Peyer's patch (tissue), 4 donors: ENCODE measurements at places on chromosomes 5 and 9. TPM values are rescaled to one million over a fixed set of nuclear protein-coding genes. Genes with fewer than 3 reads are reported as not detected.

DNA sequence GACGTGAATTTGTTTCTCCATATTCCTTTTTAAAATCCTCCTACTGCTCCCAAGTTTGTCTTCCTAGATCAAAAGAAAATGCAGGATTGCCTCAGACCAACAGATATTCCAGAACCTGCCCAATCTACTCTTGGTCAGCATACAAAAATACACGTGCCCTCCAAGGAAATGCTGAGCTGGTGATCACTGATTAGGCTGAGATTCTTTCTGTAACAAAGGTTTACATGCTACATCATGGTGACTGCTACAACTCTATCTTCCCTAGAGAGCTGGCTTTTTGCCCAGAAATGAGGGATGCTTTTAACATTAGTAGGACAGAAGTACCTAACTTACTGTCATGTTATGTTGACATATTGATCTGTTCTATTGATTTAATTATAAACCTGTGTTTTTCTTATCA is 35.5 kb downstream of the OR2Y1 start:
- no peak overlapping the region for H3K4me3 ChIP-seq
- H3K27me3 ChIP-seq, result no peaks in the 10 kb centered on the region
- no peak overlapping the region for H3K27ac ChIP-seq
- no peak for DNase-seq

GRCh38 chr5:132294728-132295504 is 722 bp downstream of the SLC22A4 start:
- H3K27ac ChIP-seq, result peak overlapping the region; percentile 78
- H3K27me3 ChIP-seq, result no peaks in the 10 kb centered on the region
- peaks cover 10% of the 10 kb centered on the region for H3K4me1 ChIP-seq
- peak; percentile 88 for DNase-seq

GRCh38 chr5:94397508-94397907 is 220.9 kb downstream of the KIAA0825 start:
- H3K27ac ChIP-seq, result no peak overlapping the region
- DNase-seq, result no peak
- H3K4me3 ChIP-seq, result no peak overlapping the region
- H3K4me1 ChIP-seq, result no peaks in the 10 kb centered on the region
- no peaks in the 10 kb centered on the region for H3K36me3 ChIP-seq

Gene LHX6
- 0.53 TPM for total RNA-seq

Gene IER5L
- total RNA-seq, result 2.7 TPM

Gene PCDHA9
- total RNA-seq, result 0.83 TPM

Gene LCN15
- not detected for total RNA-seq
